Activated gamma-delta T cell treated with Interleukin-2 at 50 U/mL for 16 hours (primary cell): ENCODE measurements at places on chromosomes 7 and 10.

- DNase-seq = no peak
Measured at GRCh38 chr7:7351832-7352231, 169.5 kb downstream of the C1GALT1 start.

GRCh38 chr7:7417851-7418250 lies 117.8 kb downstream of the COL28A1 start:
- no peak for DNase-seq

DNA sequence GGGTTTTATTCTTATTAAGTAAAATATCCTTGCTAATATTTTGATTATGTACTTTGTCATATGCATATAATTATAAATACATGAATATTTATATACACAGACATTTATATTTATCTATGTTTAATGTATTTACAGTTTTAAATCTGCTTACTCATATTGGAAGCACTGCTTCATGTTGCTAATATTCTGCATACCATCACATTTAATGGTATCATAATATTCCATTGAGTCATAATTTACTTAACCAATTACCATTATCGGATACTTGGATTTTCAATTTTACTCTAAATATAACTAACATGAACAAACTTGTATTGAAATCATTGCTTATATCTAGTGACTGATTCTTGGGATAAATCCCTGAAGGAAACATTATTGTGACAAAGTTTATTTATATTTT lies 155.2 kb downstream of the MBL2 start:
- DNase-seq = no peak

DNA sequence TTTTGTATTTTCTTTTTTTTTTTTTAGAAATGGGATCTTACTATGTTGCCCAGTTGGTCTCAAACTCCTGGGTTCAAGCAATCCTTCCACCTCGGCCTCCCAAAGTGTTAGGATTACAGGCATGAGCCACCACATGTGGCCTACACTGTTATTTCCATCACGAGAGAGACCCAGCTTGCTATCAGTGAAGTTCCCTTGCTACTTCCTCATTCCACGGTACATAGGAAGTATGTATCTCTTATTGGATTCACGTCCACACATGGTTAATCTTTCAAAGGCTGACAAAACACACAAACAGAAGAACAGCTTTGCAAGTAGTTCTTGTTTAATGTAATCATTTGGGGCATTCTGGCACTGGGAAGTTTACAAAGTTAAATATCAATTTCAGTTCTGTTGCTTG lies 50.9 kb downstream of the DCLRE1A start:
- DNase-seq = no peak

GRCh38 chr7:111771638-111772037 lies 209.3 kb upstream of the IMMP2L start:
- DNase-seq = no peak

DNA sequence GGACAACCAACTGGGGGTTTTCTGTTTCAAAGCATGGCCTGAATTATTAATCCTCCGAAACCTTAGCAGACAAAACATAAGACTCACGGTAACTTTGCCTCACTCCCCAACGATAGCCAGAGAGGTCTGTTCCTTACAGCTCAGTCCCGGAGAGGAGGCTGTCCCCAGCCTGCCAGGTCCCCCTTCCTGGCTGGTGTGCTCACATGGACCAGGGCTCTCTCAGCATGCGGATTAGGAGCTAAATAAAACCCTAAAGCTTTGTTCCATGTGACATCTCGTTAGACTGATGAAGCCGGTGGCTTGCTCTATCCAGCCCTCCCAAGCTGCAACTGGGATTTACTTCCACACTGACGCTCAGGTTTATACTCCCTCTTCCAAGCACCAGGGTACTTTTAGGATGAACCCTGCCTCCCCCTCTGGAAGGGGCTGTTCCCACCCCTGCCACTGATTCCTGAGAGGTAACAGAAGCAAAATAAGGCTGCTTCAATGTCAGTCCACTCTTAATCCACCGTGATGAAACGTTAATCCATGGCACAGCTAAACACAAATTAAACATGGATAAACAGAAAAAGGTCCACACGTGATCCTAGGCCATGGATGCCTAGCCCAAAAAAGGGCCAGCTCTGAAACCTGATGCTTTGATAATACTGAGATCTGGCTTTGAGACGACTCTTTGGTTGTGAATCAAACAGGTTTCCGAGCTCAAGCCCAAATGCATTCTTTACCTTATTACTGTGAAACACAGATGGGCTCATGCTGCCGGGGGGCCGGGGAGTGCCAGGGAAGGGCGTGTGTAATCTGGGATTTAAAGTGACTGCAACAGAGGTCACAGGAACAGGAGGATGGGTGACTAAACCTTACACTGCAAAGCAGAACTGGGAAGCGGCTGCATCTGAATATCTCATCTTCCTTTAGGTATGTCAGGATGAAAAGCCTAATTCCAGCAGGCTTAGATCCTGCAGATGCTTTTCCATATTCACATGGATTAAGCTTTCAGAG lies 86.2 kb downstream of the ZRANB1 start:
- no peak for DNase-seq

GRCh38 chr10:61971003-61971325 lies 69.5 kb downstream of the ARID5B start:
- no peak for DNase-seq

GRCh38 chr10:94104316-94105000 lies 110.7 kb downstream of the PLCE1 start:
- no peak for DNase-seq

DNA sequence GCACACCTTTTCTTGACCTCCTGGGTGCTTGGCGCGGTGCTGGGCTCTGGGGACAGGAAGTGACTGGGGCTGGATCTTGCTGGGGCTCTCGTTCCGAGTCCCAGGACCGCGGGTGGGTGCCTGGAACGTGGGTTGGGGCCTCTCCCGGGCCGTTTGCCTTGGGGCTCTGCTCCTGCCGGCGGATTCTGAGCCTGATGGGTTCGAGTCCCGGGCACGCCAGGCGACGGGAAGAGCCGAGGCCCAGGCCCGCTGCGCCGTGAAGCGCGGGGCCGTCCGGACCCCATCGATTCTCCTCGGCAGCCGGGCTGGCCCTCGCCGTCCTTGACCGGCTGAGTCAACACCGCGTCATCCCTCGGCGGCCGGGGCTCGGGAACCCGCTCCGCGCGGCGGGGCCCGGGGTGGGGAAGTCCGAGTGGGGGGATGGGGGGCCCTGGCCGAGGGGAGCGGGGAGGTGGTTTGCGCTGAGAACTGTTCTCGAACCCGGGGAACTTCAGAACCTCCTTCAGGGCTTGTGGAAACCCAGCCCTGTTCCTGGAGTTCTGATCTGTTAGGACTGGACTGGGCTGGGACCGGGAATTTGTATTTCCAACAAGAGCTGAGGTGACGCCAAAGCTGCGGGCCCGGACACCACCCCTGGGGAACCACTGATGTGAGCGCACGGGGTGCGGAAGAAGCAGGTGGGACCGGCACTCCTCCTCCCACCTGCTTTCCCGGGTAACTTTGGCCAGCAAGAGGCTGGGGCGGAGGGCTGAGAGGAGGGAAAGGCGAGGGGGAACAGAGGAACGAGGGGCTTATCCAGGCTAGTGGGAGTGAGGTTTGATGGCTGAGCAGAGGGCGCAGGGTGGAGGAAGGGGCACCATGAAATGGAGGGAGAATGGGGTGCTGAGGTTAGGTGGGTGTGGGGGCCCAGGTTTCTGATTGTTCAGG lies 6.2 kb downstream of the HHEX start:
- no peak for DNase-seq

- peak; percentile 42 for DNase-seq
Measured at GRCh38 chr10:100509241-100509840, 10.3 kb downstream of the SEC31B start.

DNA sequence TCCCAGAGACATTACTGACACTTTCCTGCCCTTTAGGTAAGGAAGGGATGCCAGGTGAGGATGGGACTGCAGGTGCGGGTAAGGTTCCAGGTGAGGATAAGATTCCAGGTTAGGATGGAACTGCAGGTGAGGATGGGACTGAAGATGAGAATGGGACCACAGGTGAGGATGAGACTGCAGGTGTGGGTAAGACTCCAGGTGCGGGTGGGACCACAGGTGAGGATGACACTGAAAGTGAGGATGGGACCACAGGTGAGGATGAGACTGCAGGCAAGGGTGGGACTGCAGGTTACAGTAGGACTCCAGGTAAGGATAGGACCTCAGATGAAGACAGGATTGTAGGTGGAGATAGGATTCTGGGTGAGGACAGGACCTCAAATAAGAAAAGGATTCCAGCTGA lies 322.3 kb downstream of the WDR37 start:
- no peak for DNase-seq

- DNase-seq = no peak
Measured at GRCh38 chr7:112876877-112877276, 86.7 kb upstream of the TMEM168 start.

DNA sequence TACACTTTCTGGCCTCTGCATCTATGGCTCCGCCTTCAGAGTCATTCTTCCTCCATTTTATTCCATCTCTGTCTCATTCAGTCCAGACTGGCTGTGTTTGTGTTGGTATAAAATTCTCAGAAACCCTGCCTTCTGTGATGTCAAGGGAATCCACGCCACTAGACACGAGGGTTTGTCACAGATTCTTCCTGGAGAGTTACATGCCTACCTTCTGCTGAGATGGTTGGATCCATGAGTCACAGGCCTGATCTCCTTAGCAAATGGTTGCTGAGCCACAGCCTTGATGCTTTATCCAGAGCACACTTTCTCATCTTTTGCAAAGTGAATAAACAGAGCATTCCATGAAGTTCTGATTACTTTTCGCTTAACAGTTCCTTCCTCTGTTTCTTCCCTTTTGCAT lies 35.9 kb upstream of the TSPAN33 start:
- DNase-seq = no peak

DNA sequence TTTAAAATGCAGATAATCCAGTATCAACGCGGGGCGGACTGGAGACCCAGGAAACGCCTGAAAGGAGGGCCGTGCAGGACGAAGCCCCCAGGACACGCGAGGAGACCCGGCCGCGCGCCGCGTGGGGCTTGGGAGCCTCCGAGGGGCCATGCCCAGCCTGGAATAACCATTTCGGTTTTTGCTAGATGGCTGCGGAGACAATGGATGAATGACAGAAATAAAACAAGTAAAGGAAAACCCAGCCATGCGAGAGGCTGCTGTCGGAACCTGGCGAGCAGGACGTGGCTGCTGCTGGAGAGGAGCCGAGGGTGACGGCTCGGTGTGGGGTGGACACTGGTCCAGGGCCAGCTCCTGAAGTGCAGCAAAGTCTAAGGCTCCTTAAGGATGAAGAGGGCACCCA lies 227.2 kb upstream of the ADARB2 start:
- no peak for DNase-seq

GRCh38 chr7:75879771-75880184 lies 944 bp downstream of the RHBDD2 start:
- no peak for DNase-seq

DNA sequence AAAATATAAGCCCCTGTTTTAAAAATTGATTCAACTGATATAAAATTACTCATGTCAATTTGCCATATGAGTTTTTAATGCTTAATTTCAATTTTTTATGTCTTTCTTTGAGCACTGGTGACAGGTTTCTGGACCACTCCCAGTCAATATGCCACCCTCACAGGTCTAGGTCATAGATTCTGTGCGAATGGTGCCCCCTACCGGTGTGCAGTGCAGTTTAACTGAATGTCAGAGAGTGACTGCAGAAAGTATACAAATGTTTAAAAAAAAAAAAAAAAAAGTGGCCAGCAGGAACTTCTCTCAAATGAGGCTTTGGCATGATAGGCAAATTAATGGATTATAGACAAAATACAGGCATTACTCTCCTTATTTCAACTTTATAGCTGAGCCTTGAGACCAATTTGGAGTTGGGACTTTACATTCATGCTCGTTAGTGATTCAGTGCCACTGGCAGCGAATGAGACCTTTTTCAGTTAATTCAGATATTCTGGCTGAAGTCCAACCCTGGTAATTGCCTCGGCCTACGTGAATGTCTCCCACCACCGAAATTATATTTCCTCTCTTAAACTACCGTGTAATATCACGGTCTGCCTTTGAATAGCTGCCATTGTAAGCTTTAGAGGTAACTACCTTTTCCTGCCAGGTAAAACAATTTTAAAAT lies 427.6 kb downstream of the PHTF2 start:
- DNase-seq = no peak

GRCh38 chr7:128204455-128204854 lies 36.6 kb upstream of the LEP start:
- no peak for DNase-seq

DNA sequence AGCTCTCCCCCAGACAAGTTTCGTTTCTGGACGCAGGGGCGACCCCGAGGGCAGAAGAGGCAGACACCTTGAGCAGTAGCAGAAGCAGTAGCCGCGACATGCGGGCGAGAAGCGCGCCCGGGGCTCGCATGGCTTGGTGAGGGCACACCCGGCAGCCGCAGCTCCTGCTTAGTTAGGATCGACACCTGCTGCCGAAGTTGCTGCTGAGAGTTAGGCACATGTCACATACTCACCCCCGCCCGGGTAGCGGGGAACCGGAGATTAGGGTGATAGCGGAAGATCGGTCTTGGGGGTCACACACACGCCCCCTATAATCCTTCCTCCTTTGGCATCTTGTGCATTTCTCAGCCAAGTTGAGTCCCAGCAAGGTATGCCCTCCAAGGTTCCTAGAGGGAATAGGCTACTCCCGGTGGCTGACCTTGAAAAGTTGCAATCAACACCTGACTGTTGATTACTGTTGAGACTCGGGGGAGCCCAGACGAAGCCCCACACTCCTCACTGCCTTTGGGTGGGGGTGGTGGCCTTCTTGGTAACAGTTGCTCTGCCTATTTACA lies 668 bp downstream of the GPR37 start:
- no peak for DNase-seq

DNA sequence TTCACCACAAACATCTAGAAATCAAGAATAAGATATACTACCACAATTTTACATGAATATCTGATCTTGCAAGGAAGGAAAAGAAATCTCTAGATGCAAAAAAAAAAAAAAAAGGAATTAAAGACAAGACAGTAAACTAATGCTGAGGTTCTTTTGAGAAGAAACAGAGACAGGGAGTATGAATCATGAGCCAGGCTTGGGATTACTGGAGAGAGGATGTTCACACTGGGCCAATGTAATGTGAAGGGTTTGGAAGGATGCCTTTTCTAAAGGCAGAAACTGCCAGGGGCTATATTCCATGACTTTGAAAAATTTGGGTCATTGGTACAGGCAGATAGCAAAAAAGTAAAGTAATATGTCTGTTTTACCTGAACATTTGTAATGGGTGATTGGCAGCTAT lies 573.0 kb upstream of the IGFBP3 start:
- DNase-seq = no peak

GRCh38 chr10:126561921-126562680 lies 108.4 kb downstream of the C10orf90 start:
- DNase-seq = no peak

GRCh38 chr10:85641479-85642009 lies 725.1 kb downstream of the GRID1 start:
- DNase-seq = no peak
